Neural crest cell (in vitro differentiated cells): ENCODE measurements at places on chromosomes 11 and 22. TPM values are rescaled to one million over a fixed set of nuclear protein-coding genes. Genes with fewer than 3 reads are reported as not detected.

GRCh38 chr11:128367573-128367972 is 219.8 kb downstream of the ETS1 start:
- no peak for DNase-seq

STK33 gene
- total RNA-seq: 17.3 and 24.2 TPM in 2 replicates

OR4A16 gene
- total RNA-seq: not detected in 2 replicates

DNA sequence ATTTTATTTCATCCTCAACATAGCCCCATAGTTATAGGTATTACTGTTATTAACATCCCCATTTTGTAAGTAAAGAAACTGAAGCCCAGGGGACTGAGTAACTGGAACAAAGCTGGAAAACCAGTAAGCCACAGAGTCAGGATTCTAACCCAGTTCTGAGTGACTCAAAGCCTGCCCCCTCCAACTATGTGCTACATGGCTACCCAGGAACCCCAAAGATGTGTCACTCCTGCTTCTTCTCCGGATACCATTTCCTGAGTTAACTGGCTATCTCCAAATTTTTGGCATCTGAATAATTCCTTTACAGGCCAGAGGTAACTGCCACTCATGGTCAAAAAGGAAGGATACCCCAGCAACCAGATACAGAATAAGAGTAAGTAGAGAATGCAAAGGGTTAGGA is 43.6 kb downstream of the TENM4 start:
- no peak for DNase-seq

GRCh38 chr22:43155789-43156188 is 4.4 kb downstream of the TSPO start:
- no peak for DNase-seq

OR51B4 gene
- total RNA-seq: not detected in 2 replicates

DNA sequence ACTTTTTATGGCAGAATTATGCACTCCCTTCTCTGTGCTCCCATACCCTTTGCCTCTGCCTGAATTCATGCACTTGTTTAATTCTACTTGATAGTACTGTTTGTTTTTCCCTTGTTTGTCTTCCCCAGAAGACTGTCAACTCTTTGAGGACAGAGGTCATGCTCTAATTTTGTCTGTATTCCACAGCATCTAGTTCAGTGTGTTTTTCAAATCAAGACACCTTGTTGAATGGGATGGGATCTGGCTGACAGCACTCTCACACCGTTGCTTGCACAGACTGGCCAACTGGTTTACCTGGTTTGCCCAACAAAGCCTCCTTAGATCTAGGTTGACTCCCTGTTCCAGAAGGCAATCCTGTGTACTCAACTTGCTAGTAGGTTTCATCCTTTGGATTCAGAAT is 121.2 kb upstream of the TIMP3 start:
- DNase-seq: no peak

DNA sequence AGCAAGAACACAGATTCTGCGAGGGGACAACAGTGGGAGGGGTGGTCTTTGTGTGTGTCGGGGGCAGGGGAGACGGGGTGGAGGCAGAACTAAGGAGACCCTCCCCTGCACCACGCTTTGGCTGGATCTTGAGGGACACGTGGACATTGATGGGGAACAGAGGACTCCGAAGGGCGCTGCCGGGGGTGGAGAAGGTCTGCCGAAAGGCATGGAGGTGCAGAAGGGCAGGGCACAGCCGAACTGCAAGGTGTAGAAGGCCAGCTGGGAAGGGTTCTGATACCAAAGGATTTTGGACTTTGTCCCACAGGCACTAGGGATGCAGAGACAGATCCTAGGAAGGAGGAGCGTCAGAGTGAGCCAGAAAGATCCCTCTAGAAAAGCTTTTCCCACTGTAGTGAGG is 107.7 kb upstream of the SYT13 start:
- no peak for DNase-seq

DNA sequence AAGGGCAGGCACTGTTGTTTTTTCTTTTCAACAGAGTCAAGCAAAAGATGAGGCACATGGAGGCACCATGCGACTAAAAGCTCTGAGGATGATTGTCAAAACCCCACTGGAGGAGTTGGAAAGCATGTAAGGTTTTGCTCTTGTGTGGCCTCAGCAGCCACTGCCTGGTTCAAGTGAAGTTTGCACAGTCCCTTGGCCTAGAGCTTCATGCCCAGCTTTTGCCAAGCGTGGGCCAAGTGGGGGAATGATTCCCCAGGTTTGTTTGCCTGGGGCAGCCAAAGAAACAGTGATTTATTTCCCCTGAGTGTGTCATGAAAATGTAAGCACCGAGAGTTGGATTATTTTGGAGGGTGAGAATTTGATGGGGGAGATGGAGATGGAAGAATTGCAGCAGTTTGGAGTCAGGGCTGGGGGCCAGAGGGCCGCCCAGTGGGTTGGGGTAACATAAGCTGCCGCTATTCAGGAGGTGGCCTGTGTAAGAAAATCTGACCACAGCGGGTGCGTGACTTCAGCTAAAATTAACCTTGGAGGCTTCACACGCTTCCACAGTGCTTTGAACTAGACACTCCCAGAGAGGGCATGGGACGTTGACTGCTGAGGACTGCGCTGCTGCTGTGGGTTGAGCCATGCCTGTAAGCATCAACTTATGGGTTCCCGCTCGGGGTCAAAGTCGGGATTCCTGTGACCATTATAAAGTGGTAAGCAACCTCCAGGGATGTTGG is 100.7 kb downstream of the NAV2 start:
- no peak for DNase-seq

DNA sequence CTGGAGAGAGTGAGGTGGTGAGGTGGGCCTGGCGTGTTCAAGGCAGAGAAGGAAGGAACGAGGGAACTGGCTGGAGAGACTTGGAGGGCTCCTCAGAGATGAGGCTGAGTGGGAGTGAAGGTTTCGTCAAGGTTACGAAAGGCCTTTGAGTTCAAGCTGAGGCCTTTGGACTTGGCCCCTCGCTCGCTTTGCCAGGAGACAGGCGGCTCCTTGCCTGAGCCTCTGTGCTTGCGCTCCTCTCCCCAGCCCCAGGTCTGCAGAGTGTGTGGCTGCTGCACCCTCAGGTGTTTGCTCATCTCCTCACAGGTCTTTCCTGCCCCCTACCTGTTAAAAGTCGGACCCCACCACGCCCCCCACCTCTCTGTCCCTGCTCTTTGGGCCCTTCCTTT is 91.6 kb downstream of the ATXN10 start:
- no peak for DNase-seq

WT1 gene
- total RNA-seq: not detected in 2 replicates
